ENCODE measurements at places on chromosomes 7 and 10. TPM values are rescaled to one million over a fixed set of nuclear protein-coding genes. Genes with fewer than 3 reads are reported as not detected.

LEP gene
- total RNA-seq = 0.22 TPM

ODAD2 gene
- total RNA-seq = 1.5 TPM

FAM131B gene
- 3.0 TPM for total RNA-seq

DNAJC9 gene
- 20.9 TPM for total RNA-seq

UPK3B gene
- 0.11 TPM for total RNA-seq

DNA sequence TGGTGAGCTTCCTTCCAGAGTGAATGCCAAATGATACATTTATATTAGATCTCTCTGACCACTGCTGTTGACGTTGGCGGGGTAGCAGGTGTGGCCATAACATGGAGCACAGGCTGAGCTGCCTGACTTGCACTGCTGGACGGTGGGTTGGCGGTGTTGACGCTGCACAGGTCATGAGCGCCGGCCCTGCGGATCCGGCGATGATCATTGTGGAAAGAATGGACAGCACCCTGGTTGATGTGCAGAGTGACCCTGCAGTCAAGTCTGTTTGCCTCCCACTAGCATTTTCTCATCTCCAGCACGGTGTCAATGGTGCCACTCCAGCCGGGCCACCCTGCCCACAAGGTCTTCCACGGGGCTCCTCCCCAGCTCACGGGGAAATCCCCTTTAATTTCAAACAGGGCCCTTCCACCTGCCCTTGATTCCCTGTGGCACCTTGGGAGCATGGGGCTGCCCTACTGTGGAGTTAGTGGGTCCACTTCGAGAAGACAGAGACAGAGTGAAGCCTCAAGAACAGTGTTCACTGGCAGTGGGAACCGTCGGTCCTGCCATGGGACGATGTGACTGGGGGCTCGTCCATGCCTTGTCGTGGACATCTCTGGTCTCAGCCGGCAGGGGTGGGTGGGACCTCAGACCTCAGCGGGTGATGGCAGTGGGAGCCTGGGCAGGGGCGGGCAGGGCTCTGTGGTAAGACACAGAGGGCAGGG is 613.5 kb downstream of the PTPRN2 start:
- peak; percentile 5 for DNase-seq

- DNase-seq = peak; percentile 58
Observed at GRCh38 chr7:23696916-23697441, 13.0 kb upstream of the STK31 start.

- DNase-seq = no peak
Observed at GRCh38 chr7:1311406-1312135, 78.9 kb downstream of the UNCX start.

DNA sequence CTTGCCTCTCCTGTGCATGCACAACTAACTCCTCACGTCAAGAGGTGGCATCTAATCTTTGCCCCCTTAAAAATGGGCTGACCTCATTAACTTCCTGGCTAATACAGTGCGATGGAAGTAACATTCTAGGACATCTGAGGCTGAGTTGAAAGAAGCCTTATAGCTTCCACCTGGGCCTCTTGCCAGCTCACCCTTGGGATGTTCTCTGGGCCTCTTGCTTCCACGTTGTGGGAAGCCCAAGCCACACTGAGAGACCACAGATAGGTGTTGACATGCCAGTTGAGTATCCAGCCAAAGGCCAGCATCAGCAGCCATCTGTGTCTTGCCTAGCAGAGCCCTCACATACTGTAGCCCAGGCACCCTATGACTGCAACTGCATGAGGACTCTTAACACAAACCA is 60.8 kb upstream of the GDF10 start:
- no peak for DNase-seq

GRCh38 chr7:21084286-21084685 is 297.6 kb upstream of the SP8 start:
- DNase-seq = no peak

DNA sequence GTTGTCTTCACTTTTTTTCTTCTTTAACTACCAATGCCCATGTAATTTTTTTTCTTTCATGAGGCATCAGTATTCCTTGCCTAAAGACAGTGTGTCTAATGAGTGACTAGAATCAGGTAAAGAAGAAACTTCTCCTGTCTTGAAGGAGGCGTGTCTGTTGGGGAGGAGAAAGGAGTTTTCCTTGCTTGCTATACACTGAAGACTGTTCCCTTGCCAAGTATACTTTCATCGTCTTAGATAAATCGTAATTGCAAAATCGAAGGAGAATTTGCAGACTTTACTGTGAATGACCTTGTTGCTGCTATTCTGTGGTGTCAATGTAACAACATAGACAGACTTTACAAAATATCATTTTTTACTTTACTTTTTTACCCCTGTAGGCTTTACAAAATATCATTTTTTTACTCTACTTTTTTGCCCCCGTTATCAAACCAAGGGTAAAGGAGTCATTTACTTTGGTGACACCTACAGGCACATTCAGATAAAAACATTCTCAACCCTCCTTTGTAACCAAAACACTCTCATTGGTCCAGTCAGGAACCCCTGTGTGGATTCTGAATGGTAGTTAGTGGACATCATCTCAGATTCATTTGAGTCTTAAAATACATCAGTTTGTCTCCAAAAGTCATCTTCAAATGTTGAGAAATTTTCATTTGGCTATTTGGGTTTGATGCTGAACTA is 232.4 kb downstream of the AHR start:
- no peak for DNase-seq

GRCh38 chr10:87895430-87895829 is 32.0 kb downstream of the PTEN start:
- DNase-seq = no peak
